ENCODE measurements at places on chromosomes 3 and 15.

DNA sequence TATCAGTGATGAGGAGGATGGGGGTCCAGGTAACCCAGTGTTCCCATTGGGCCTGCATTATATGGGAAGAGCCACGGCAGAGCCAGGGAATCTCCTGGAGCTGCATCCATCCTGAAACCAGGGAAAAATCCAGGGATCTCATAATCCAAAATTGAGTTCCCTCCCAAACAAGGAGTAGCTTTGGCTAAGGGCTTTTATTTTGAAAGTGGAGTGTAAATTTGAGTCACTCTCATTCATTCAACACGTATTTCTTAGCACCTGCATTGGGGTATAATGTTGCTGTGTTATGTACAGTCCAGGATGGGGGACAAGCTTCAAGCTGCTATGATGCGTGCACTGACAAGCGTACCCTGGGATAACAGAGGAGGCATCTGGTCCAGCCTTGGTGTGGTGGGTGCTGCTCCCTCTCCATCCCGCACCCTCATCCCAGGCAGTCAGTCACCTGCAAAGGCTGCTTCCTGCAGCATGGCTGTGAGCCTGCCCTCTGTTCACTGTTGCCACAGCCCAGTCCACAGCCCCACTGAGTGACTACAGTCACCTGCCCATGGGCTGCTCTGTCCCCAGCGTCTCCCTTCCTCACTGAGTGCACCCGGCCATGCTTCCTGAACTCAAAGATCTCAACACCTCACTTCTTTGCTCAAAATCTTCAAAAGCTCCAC, 135.6 kb downstream of the OPA1 start:
- no peak for DNase-seq

DNA sequence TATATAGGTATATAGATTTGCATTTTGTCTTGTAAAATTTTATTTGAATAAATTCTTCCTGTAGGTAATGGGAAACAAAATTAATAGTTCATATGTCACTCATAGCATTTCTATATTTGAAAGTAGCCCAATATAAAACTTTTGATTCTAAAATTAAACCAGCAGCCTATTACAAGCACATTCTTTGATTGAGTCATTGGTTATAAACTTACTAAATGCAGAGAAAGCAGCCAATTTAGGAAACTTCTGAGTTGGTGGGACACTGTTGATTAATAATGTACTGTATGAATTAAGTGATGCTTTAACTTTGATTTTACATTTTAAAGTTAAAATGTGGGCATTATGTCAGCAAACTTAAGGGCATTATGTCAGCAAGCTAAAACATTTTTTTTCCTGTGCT, 34.5 kb downstream of the NR1D2 start:
- DNase-seq, result no peak

- DNase-seq, result no peak
Measured at GRCh38 chr3:90184861-90185260, 1077.4 kb downstream of the EPHA3 start.

GRCh38 chr3:64890006-64890405, 202.2 kb upstream of the ADAMTS9 start:
- DNase-seq, result no peak

GRCh38 chr3:86594838-86595237, 396.1 kb downstream of the VGLL3 start:
- no peak for DNase-seq

GRCh38 chr15:99732751-99733267, 428 bp downstream of the LYSMD4 start:
- DNase-seq, result no peak

- DNase-seq, result peak; percentile 12
Measured at GRCh38 chr15:63042877-63043334, 359 bp downstream of the TPM1 start.

DNA sequence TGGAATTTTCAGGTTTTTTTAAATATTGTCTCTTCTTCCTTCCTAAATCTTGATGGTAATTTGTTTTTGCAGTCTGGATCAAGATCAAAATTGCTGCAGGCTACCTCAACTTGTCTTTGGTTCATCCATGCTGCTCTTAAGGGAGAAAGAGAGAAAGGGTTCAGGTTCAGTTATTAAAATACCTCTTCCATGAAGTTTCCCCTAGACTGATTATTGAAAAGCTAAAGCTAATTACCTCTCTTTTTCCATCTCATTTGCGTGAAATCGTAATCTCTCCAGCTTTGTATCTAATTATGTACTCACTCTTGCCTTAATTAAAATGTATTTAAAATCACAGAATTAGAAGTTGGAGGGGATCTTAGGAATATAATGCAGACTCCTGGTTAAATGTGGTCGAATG, 52.7 kb downstream of the SLC28A2 start:
- DNase-seq, result no peak

- DNase-seq, result no peak
Measured at GRCh38 chr3:86234506-86235254, 756.3 kb downstream of the VGLL3 start.

DNA sequence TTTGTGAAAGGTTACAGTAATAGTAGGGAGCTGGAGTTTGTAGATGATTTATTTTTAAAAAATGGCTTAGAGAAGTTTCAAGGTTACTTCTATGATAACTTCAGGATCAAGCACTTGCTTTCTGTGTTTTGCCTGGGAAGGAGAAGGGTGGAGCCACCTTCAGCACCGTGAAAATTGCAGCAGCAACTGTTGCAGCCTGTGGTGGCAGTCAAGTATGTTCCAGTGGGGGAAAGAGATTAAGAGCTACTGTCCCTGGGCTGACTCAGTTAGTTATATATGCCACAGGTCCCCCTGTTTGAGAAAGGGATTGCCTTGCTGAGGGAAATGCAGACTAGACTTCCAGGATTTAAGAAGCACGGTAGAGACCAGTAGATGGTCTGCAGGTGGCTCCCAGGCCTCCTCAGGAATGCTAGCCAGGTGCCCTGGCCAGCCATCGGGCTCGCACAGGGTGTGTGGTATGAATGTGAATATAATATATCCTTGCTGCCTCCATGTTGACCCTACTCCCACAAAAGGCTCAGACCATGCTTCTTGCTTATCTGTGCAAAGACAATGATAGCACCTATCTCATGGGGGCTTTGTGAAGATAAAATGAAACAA, 389.5 kb downstream of the CACNA2D3 start:
- no peak for DNase-seq

- DNase-seq, result no peak
Measured at GRCh38 chr15:49382394-49382793, 40.6 kb upstream of the FGF7 start.

GRCh38 chr3:104286645-104287044, 1080.1 kb upstream of the ALCAM start:
- no peak for DNase-seq

GRCh38 chr3:160437083-160437455, 12.5 kb downstream of the TRIM59 start:
- no peak for DNase-seq

- no peak for DNase-seq
Measured at GRCh38 chr3:99700631-99701268, 62.4 kb downstream of the COL8A1 start.

DNA sequence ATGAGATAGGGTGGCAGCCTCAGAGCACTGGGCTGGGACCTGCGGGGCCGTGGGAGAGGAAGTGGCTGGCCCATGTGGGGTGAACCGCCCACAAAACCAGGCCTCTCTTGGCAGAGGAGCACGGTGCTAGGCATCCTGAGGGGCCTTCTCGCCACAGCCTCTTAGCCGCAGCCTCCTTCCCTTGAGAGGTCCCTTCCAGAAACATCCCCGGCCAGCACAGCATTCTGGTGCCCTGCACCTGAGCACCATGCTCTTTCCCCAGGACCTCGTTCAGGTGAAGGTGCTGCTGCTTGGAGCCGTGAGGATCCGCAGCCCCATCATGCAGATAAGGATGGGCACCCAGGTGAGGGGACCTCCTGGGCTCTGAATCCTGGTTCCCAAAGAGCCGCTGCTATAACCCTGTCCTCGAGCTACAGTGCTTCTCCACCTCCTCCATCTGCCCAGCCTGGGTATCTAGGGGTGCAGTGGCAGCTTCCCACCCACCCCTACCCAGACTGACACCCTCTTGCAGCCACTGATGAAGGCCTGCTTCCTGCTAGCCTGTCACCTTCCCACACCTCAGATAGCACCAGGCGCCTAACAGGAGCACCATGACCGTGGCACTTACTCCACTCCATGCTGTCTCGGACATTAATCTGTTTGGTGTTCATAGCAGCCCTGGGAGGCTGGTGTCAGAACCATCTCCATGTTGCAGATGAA, 11.2 kb upstream of the TXNRD3 start:
- no peak for DNase-seq

GRCh38 chr3:129622933-129623332, 16.5 kb upstream of the PLXND1 start:
- no peak for DNase-seq

DNA sequence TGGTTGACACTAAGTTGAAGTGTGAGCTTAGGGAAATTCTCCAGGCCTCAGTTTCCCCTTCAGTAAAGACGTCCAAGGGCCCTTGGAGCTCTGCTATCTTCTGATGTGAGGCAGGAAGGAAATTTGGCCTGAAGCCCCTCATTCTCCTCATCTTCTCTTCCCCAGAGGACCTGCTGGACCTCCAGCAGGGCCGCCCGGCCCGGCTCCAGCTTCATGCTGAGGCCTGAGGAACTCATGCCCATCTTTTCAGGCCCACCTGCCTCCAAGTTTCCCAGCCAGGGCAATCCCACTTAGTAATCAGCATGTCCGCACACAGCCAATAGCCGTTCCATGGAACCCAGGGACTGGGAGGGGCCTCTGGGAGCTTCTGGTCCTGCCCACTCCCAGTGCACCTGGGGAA, 4.0 kb downstream of the LRRC15 start:
- DNase-seq, result no peak

GRCh38 chr3:64456674-64457073, 231.1 kb downstream of the ADAMTS9 start:
- DNase-seq, result no peak

GRCh38 chr3:168939651-168940238, 723.8 kb downstream of the MECOM start:
- DNase-seq, result no peak

DNA sequence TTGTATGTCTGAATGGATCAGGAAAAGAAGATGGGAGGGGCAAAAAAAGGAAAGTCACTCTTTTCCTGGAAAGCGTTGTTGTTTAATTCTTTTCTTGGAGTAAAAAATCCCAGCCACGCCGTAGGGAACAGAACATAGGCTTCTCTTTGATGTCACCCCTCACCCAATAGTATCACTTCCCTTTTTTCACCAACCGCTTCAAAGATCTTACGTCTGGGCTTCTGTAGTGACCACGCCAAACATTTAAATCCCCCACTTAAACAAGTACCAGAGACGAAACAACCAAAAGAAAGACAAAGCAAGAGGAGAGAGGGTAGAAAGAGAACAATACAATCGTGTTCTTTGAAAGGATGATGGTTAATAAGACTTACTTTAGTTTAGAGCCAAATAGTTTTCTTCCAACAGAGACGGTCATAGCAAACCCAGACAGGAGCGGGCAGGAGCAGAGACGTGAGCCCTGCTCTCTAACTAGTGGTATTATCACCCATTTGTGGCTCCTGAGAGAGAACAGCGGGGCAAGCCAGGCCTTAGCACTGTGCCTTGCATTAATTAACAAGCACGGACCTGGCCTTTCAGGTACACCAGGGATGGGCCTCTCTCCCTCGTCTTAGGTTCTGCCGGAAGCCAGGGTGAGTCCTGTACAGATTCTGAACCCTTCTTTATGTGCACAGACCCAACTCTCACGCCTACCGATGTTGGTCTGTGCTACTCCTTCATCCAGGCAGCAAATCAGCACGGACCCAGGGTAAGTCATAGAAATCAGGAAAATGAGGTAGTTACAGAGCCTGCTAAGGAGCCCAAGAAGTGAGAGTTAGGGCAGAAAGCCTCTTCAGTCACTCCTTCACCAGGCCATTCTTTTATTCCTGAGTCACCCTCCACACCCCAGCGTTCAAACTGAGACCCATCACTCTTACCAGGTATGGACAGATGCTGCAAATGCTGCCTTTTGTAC, 28.2 kb upstream of the BCL6 start:
- DNase-seq, result no peak

DNA sequence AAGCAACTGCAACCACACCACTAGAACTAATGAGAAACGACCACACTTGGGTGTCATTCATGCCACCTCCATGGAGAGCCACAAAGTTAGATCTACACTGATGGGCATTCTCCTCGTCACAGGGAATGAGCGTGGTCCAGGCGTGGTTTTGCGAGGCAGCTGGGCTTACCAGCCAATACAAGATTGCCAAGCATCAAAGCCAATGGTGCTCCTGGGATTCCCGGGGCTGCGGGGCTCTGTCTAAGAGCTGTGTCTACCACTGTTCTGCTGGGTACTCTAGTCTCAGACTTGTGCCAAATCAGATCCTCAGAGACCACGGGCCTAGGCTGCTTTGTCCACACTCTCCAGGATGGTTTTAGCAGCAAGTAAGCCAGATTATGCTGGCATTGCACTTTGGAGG, 43.8 kb downstream of the RAB6B start:
- DNase-seq, result no peak

GRCh38 chr3:114878114-114878839, 268.8 kb downstream of the ZBTB20 start:
- DNase-seq, result no peak

GRCh38 chr15:52080706-52081392, 31.7 kb downstream of the BCL2L10 start:
- DNase-seq, result no peak

DNA sequence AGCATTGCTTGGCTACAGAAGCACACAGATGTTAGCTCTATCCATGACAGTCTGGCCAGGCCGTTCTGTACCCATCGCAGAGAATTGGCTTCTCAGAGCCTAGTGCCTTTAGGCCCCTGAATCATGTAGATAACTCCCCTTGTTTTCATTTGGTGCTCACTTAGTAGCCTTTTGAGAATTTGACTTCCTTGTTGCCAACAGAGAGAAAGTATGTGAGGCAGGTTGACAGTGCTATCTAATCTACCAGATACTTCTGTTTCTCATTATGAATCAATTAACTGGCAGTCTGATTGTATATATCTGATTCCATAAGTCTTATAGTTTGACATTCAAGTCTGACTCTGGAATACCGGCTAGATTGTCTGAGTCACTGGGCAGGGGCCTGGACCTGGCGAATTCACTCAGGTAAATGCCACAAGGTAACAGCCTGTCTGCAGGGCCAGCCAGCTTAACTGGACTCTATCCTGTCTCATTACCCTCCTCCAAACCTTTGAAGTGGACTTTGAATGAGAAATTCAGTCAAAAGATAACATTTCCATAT, 160.2 kb downstream of the GHSR start:
- no peak for DNase-seq

GRCh38 chr3:23981136-23981535, 36.0 kb downstream of the NR1D2 start:
- no peak for DNase-seq
